NCI-H2107 (cell line): ENCODE measurements at places on chromosomes 5 and 9.

GRCh38 chr9:18969128-18969527 lies 63.9 kb downstream of the SAXO1 start:
- DNase-seq = no peak

GRCh38 chr9:125974705-125975104 lies 227.5 kb downstream of the PBX3 start:
- no peak for DNase-seq

DNA sequence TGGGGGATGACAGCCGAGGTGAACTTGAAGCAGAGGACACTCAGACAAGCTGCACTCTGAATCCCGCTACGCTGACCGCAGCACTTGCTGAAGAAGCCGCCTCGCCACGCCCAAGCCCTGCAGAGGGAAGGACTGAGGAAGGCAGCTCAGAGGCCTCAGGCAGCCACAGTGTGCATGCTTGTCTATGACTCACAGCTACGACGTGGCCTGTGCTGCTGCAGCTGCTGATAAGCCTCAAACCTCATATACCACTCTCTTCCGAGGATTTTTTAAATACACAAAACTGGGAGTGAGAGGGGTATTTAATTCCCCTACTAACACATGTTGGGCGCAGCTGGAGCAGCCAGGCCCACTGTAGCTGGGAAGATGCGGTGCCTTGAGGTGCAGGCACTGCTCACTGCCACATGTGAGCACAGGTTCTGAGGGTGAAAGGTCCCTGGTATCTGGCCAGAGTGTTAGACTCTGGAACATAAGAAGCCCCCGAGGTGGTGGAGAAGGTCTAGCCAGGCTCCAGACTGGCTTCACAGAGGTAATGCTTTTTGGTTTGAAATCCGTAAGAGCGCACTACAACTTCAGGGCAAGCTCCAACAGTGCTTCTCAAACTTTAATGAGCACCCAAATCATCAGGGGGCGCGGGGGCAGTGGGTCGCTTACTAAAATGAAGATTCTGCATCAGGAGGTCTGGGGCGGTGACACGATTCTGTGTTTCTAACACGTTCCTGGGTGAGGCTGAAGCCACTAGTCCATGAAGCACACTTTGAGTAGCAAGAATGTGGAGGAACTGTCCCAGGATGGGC lies 196.8 kb downstream of the AUH start:
- no peak for DNase-seq

- no peak for DNase-seq
Observed at GRCh38 chr9:3875361-3876132, 349.7 kb upstream of the RFX3 start.

- no peak for DNase-seq
Observed at GRCh38 chr5:61330341-61330844, 1.7 kb upstream of the ZSWIM6 start.

DNA sequence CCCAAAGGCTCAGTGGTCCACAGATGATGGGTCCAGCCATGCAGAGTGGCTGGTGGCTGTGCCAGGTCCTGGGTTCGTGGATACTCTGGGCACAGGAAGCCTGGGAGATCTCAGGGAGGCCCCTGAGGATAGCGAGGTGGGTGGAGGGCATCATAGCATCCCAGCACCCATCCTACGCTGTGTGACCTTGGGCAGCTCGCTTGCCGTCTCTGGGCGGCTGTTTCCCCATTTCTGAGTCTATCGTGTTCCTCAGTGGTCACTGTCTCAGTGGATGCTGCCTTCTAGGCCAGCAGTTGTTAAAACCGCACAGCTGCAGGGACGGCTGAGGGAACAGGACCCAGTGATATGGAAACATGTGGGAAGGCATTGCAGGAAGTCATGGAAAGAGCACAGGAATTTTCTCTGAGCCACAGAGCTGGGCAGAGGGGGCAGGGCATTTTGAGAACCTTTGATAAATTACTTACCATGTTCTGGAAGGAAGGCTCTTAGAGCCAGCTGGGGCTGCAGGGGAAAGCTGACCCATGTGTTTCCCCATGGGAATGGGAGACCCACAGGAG lies 86.4 kb upstream of the COL5A1 start:
- DNase-seq = no peak

- DNase-seq = no peak
Observed at GRCh38 chr5:149745-150485, 41.4 kb upstream of the LRRC14B start.
